ENCODE measurements at places on chromosomes 6 and 20.

DNA sequence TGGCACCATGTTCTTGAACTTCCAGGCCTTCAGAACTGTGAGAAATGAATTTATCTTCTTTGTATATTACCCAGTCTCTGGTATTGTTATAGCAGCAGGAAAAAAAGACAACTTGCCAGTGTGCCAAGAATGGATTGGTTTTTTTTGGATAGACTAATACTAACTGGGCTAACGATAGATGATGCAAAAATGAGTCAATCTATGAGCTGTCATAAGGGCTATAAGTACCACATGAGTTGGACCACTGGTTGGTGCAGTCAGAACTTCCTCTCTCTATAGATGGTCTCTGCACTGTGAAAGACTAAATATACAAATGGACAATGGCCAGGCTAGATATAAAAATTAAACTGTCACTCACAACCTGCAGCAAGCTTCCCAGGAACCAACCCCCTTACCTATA is 87.6 kb upstream of the COL21A1 start:
- DNase-seq: no peak

DNA sequence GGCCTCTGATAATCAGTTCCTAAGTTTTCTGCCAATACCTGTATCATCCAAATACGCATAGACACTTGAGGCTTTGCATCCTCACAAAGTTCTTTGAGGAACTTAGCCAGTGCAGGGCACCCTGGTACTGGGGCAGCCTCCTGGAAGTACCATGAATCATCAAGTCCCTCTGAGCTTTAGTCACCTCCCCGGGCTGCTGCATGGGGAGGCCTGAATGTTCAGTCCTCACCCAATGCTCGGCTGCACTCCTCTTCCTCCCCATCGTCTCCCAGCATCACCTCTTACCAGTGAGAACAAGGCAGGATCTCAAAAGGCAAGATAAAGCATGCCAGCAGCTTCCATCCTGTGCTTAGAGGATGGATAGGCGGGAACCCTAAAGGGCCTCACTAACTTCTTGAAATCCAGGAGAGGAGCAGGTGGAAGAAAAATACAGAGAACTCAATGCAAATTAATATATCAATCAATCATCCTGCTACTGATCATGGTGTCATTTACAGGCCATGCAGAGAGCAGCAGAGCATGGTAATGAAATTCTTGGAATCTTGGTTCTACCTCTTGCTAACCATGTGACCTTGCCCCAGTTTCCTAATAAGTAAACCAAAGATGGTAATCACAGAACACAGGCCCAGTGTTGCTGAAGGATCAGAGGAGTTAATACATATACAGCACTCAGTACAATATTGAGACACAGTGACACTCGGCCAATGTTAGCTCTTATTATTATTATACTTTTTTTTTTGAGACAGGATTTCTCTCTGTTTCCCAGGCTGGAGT is 4.7 kb upstream of the CCN6 start:
- no peak for DNase-seq

GRCh38 chr20:19913927-19914614 is 103.1 kb upstream of the NAA20 start:
- no peak for DNase-seq

DNA sequence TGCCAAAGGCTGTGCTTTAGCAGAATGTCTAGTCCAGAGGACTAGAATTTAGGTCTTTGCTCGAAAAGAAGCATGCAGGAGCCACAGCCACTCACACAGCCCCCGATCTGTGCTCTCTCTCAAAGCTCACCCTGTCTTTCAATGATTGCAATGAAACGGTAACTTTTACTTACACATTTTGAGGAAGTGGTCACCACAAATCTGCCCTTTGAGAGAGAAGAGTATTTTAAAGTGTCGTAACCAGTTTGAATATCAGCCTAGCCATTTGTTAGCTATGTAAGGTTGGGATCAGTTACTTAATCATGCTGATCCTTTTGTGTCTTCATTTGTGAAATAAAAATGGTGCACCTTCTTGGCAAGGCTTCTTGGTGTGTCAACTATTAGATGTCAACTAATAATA is 209.0 kb downstream of the TFAP2A start:
- DNase-seq: no peak

DNA sequence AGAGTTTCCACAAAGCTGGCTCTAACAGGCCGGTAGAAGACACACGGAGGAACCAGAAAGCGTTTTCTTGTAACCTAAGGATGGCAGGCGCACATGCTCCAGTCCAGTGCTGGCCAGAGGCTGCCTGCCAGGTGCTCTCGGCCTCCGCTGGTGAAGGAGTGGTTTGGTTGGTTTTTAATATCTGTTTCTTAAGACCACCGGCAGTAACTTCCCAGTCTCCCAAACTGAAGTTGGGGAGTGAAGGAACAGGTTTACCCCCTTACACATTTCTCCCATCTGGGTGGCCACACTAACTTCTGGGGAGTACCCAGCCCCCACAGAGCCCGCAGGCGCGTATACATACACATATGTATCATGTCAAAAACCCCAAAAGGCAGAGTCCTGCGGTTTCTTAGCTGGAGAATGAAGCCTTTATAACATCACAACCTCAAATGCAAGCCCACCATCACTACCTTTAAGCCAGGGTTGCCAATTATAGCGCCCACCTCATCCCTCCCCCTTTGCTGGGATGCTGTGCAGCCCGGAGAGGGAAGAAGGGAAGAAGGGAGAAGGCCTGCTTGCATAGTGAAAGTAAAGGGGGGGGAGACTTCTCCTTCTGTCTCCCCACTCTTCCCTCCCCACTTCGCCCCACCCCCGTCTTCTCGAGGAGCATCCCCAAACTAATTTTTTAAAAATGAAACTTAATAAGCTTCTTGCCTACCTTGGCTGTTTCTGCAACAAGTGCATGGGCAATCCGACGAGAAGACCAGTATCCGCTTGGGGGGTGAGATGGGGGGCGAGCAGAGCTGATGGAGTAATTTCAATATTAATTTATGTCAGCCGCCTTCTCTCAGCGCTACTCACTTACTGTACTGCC is 1.0 kb downstream of the TRERF1 start:
- peak; percentile 45 for DNase-seq

DNA sequence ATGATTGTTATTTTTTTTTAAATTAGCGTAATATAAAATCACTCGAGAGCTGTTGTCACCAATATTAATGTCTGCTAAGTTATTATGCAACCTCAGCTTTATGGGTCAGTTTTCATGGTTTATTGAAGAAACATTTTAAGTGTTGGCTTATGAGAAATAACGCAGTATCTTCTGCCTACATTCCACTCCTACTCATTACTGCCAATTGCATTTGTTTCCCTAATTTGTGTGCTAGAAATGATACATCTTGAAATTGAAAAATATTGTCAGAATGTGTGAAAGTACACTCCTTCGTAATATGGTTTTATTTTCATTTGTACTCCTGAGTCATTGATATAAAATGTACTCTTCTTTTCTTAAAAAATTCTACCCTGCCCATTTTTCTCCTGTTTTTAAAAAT is 333.3 kb upstream of the HSF2 start:
- no peak for DNase-seq

DNA sequence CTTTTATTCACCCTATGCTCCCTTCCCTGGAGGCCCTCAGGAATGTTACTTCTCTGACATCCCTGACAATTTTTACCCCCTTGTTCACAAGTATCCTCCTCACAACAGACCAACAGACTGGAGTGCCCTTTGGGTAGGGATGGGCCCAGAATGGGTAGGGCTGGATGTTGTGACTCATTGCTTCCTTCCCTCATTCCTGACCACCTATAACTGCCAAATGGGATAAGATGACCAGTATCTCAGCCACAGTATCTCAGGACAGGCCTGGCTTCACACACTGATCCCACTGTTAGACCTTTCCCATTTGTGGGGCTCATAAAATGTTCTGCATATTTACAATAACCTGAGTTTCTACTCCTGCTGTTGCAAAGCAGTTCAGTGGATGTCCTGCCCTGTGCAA is 223.0 kb upstream of the LRFN2 start:
- DNase-seq: no peak

- no peak for DNase-seq
These were observed 204.8 kb downstream of the ADGB start for GRCh38 chr6:146803601-146804000.

- DNase-seq: no peak
These were observed 39.3 kb upstream of the SMLR1 start for GRCh38 chr6:130787726-130788500.

GRCh38 chr6:27332692-27333641 is 20.9 kb upstream of the POM121L2 start:
- peak; percentile 17 for DNase-seq

DNA sequence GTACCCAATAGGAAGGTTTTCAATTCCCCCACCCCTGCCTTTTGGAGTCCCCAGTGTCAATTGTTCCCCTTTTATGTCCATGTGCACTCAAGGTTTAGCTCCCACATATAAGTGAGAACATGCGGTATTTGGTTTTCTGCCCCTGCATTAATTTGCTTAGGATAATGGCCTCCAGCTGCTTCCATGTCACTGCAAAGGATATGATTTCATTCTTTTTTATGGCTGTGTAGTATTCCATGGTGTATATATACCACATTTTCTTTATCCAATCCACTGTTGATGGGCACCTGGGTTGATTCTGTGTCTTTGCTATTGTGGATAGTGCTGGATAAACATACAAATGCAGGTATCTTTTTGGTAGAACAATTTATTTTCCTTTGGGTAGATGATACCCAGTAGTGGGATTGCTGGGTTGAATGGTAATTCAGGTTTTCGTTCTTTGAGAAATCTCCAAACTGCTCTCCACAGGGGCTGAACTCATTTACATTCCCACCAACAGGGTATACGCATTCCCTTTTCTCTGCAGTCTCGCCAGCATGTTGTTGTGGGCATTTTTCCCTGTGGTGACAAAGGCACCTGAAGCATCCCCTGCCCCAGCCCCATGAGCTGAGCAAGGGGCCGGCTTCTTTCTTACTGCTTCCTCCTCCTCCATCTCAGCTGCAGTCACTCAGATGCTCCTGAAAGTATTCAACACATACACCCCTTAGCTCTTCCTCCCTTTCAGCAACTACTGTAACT is 66.7 kb downstream of the ELOVL2 start:
- no peak for DNase-seq

DNA sequence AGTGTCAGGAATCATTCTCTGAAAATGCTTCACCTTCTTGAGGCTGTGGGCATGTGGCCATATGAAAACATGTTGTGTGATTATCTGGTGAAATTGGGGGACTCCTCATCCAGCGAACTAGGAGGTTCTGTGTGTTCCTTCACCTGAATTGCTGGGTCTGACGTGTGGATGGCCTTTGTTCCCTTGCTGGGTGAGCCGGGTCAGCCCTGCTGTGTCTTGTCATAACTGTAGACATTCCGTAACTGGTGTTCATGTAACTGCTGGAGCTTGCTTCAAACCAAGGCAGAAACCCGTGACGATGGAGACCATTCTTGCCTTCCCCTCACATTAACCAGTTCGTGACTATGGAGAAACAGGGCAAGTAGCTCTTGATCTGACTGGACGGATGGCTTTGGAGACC is 123.5 kb downstream of the GMPR start:
- no peak for DNase-seq

- DNase-seq: no peak
These were observed 49.9 kb downstream of the CNR1 start for GRCh38 chr6:88116276-88116675.

GRCh38 chr6:7414811-7415210 is 25.2 kb downstream of the RIOK1 start:
- DNase-seq: no peak

- DNase-seq: no peak
These were observed 11.2 kb upstream of the UNC93A start for GRCh38 chr6:167279766-167280446.

DNA sequence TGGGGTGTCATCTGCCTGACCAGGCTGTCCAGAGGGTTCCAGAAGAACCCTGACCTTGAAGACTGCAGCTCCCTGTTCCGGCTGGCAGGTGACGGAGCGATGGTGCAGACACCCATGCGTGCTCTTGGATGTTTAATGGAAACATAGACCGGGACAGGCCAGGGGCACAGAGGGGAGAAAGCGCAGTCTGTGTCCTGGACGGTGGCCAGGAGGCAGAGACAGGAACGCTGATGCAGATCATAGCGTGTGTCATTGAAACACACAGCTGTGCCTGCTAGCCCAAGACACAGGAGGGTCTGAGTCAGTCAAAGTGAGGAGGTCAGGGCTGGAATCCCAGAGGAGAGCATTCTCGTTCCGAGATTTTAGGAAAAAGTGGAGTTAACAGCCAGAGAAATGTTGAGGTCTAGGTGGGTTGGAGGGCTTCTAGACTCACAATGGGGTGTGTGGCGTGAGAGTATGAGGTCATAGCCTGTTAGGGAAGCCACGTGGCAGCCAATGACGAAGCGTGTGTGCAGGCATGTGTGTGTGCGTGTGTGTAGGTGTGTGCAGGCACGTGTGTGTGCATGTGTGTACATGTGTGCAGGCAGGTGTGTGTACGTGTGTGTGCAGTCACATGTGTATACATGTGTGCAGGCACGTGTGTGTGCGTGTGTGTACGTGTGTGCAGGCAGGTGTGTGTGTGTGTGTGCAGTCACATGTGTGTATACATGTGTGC is 167.0 kb downstream of the ERMARD start:
- no peak for DNase-seq

- no peak for DNase-seq
These were observed 79.4 kb downstream of the IRF4 start for GRCh38 chr6:470901-471448.

DNA sequence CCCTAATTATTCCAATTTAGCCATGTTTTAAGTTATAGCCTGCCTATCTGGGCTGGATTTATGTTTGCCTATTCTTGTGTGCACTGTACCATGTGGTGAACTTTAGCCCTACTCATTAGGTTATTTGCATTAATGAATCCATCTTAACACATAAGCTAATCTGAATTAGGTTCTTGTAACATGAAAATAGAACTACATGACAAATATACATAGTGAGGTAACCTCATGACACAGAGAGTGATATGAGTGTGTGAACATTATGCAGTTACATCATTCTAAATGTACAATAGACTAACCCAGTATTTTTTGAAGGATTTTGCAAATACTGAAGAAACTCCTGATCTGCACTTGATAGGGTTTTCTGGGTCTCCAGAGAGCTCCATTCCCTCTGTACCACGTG is 733.7 kb upstream of the CITED2 start:
- DNase-seq: no peak

DNA sequence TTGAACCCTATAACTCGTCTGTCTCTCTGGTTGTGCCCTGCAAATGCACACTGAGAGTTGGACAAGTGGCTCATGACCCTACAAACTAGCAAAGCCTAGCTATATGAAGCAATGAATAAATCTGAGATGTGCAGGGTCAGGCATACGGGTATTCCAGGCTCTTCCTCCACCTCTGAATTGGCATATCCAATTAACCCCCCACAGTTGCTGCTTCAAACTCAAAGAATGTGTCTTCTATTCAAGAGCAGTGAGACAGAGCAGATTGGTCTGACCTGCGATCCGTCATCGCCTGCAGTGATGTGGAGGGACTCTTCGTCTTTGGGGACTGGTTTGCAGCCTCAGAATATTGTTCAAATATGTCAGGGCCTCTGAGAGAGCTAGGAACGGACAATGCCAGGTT is 59.8 kb downstream of the LAMP5 start:
- no peak for DNase-seq

GRCh38 chr6:11445146-11445545 is 92.4 kb upstream of the TMEM170B start:
- no peak for DNase-seq

DNA sequence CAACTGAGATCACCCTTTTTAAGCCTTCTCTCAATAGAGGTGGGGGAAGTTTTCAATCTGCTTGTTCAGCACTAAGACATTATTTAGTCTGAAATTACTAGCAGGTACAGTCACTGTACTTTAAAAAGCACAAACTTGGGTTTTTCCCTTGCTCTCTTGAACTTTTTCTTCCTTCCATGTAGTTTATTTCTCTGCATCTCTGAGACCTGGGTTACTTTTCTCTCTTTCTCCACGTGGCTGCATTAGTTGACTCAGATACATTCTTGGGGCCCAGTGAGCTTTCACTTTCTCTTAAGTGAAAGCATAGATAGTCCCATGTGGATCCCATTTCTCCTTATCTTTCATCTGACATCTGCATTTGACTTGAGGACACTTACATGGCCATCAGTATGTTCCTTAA is 433.9 kb upstream of the MAP3K7 start:
- no peak for DNase-seq
